ENCODE measurements at places on chromosomes 5 and 9.

GRCh38 chr5:175658299-175659145, 651 bp downstream of the HRH2 start:
- DNase-seq: no peak

GRCh38 chr9:20742833-20743232, 58.8 kb downstream of the FOCAD start:
- no peak for DNase-seq

GRCh38 chr5:94702729-94703128, 84.3 kb downstream of the SLF1 start:
- DNase-seq: no peak

DNA sequence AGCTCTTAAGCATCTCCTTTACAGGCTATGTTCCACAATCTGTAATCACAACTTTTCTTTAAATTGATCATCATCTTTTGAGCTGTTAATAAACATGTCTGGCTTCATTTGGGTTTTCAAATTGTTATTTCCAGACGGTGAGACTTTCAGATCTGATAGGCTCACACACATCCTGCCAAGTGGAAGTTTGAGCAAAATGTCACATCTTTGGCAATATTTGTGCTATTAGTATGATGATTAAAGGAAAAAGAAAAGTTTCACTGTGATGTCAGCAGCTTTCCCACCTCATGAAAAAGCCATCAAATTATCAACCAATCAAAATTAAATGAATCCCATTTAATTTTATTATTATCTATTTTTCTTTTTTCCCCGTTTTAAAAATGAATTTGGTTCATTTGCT, 29.8 kb downstream of the SLC1A1 start:
- no peak for DNase-seq

DNA sequence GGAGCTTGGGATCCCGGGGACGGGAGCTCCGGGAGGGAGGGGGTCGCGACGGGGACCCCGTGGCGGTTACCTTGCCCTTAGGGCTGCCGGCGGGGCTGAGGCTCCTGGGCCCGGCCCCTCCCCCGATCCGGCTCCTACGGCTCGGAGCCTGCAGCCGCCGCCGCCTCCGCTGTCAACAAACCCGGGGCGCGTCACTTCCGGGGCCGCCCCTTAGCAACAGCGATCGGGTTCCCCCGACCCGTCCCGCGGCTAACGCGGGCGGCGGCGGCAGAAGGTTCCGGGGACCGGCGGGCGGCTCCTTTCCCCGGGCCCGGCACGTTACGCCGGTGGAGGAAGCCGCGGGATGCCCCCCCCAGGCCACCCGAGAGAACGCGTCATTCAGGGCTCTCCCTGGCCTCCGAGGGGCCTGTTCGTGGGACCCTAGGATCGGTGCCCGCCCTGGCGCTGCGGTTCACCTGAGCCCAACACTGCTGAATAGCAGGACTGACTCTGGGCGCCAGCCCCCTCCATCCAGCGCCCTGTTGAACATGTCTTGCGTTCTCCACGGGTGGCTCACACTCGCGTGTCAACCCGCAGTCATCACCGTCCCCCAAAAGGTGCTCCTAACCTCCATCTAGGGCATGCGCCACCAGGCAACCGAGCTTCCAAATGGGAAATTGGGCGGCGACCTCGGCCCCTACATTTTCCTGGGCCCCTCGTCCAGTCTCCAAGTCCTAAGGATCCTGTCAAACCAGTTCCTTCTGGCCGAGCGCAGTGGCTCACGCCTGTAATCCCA, at the start of gene ZER1:
ZER1 (minus strand) TSS at position 183 of the 775 bp plus-strand sequence. CDS start 16,362 bp downstream, outside the sequence.
- peak; percentile 85 for DNase-seq

- peak; percentile 1 for DNase-seq
These were observed 284.8 kb downstream of the CTNND2 start for GRCh38 chr5:11619339-11620024.

DNA sequence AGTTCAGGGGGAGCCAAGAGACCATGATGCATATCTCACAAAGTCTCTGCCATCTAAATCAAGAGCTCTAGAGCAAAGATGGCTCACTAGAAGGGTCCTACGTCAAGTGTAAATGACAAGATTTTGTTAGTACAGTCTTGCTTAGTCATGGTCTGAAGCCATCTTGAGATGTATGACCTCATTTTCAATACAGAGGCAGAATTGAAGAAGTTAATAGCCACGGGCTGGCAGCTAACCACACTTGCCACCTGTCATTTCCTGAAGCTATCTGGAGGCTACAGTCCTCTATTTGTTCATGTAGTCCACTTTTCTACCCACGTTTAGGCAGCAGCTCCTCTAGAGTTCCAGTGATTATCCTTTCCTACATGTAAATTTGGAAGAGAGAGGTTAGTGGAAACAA, 231.7 kb upstream of the CDH12 start:
- DNase-seq: no peak

DNA sequence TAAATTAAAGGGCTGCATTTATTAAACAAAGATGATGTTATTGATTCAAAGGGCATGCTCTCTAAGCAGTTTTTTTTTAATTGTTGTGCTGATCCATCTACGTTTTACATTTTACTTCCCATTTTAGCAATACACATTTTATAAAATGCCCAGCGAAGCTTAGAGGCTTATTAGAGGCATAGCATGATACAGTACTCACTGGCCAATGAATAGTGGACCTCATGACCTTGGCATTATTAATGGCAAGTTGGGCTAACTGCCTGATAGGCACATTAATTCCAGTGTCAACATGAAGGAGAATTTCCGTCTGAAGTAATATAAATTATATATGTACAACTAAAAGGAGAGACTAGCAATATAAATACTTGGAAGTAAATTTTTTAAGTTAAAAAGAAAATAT, 837.2 kb downstream of the EFNA5 start:
- DNase-seq: no peak

- DNase-seq: no peak
These were observed 1352.0 kb upstream of the NUDT12 start for GRCh38 chr5:104914536-104915070.

- no peak for DNase-seq
These were observed 16.6 kb upstream of the IRGM start for GRCh38 chr5:150829744-150830143.

DNA sequence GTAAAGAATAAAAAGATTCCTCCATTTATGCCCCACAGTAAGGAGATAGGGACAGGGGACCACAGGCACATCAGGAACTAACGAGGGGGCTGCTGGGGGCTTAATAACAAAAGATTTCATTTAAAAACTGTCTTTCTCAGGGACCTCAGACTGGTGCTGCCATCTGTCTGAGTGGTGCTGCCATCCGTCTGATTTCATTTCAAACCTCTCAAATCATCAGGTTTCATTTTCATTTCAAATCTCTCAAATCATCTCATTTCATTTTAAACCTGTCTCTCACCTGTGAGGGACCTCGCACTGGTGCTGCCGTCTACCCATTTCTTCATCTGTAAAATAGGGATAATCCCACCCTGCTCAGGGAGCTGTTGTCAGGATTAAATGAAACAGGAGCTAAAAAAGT, 45.9 kb downstream of the ADRA1B start:
- no peak for DNase-seq

DNA sequence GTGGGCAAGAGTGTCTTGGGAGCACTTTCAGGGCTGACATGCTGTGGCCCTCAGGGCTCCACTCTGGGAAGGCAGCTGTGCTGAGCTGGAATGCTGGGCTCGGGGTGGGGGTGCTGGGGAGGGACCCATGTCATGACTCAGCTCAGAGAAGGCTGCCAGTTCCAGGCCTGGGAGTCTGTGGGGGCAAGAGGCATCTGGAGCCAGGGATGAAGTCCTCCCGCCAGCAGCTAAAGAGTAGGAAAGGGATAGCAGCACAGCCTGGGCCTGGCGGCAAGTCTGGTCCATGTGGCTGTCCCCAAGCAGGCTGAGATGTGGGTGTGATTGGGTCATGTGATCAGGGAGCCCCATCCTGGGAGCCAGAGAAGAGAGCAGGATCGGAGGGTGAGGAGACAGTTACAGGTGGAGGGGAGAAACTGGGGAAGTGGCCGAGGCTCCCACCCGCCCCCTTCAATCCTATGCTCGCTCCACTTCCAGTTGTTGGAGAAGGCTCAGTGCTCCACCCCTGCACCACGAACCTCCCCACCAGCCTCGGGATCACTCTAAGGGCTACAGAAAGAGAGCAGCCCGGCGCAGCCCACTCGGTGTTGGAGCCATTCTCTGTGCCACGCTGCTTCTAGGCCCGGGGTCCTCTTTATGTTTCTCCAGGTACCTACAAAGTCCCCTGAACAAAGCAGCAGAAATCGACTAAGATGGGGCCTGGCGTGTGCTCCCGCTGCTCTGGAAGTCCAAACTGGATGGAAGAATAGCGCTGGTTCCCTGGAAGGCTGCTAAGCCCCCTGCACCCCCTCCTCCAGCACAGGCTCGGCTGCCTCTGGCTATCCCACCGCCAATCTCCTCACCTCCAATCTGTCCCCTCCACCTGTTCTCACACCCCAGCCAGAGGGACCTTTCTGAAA, 12.0 kb downstream of the PDGFRB start:
- DNase-seq: peak; percentile 95

GRCh38 chr5:91641730-91642350, 258.7 kb upstream of the ARRDC3 start:
- peak; percentile 57 for DNase-seq

- DNase-seq: peak; percentile 66
These were observed 127.7 kb downstream of the RGS3 start for GRCh38 chr9:113590991-113591898.

DNA sequence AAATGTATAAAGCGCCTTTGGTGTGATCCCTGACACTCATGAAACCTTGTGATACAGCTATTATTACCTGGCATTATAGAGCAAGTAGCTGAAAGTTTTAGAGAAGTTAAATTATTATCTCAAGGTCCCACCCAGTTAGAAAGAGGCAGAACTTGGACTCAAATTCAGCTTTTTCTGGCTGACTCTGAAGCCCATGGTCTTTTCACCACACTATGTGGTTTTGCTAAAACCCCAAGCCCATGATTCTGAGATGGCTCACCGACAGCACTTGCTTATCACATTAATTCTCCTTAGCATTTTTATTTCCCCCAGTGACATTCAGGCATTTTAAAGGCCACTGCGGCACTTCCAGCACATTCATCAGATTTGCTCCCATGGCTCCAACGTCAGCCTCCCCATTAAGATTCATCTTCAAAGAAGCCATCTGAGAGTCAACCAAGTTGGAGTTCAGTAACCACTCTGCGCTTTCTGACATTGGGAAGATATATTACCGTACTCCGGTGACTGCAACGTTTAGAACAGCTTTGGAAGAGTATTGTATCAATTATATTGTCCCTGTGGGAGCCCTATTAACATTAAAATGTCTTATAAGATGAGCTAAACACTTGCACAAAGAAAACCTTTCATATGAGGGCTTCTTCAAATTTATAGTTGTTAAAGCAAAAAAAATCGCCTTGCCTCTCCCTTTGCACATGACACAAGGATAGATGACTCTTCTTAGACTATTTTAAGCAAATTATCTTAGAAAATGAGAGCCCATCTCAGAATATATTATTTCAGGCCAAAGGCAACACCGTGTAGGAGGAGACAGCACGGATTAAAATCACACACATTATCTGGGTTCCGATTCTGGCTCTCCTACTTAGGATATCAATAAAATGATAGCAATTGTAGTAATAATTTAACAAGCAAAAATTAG, 638.1 kb downstream of the ACTL7B start:
- DNase-seq: peak; percentile 96

DNA sequence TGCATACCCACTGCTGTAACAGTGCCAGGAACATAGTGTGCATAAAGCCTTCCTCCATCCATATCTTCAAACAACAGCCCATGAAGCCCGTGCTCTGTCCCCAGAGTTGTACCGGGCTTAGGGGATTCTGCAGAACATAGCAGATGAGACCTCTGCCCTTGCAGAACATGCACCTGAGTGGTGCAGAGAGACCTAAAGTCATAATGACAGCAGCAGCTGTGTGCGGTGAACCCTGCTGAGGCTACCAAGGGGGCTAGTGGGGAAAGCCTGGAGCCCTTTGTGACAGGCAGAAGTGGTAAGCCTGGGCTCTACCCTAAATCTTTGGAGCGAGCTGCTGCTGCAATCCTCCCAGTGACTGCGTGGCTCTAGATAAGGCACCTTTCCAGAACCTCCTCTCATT, 32.2 kb upstream of the BRD3 start:
- DNase-seq: no peak

DNA sequence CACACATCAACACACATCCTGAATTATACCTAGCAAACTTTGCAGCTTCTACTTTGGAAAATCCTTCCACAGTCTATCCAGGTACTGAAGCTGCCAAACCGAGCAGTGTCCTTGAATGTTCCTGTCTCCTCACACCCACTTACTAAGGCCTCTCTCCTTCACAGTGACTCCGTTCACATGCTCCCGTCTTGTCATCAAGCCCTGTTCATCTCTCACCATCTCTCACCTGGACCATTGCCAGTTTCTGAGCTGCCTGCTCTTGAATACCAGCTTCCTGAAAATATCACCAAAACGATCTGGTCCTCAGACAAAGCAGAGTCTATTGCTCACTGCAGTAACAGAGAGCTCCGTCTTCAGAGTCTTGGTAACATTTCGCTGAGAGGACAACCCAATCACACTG, 57.4 kb downstream of the GCNT1 start:
- DNase-seq: no peak

DNA sequence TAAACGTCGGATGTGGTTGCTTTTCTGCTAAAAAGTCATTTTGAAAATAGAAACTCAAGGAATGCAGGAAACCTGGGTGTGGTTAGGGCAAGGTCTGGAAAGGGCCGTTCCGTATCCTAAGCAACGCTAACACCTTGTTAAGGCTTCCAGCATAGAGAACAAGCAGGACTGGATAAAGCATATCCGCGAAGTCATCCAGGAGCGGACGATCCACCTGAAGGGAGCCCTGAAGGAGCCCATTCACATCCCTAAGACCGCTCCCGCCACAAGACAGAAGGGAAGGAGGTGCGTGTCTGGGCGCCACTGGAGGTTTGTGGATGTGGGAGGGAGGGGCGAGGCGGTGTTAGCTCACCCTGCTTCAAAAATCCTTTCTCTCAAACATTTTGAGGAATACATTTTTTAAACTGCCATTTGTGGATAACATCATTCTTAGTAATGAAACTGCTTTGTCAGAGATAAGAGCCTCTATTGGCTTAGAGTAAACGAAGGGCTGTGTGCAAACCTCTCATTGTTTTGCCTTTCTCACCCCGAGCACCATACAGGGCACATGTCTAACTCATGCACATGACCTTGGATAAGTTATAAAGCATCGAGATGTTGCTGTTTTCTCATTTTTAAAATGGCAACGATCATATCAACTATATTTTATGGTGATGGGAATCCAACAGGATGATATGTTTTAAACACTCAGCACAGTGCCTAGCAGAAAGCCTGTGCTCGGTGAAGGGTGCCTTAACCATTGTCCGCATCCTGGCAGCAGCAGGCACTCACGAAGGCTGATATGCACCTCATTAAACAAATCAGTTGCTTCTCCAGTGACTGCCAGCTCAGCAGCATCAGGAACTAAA, 175.7 kb upstream of the OTULINL start:
- DNase-seq: no peak

DNA sequence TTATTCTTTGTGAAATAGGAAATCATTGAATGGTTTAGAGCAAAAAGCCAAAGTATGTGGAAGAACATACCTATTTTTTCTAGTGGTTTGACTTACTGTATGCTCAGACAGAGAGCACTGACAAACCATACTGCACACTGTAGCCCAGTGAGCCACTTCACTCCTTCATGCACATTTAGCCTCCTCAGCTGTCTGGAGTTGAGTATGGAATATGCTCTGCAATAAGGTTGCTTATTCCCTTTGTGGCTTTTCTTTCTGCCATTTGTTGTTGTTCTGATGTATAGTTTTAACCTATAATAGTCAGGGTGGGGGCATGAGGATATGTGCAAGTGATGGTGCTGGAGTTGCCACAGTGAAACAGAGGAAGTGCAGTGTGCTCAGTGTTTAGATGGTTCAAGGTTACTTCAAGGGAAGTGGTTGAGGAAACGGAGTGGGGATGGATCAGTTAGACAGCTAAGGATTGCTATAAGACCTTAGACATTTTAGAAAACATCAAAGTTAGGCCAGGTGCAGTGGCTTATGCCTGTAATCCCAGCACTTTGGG, 100.7 kb downstream of the CDC42SE2 start:
- DNase-seq: no peak
